ENCODE measurements at places on chromosomes 1 and 21. TPM values are rescaled to one million over a fixed set of nuclear protein-coding genes. Genes with fewer than 3 reads are reported as not detected.

DNA sequence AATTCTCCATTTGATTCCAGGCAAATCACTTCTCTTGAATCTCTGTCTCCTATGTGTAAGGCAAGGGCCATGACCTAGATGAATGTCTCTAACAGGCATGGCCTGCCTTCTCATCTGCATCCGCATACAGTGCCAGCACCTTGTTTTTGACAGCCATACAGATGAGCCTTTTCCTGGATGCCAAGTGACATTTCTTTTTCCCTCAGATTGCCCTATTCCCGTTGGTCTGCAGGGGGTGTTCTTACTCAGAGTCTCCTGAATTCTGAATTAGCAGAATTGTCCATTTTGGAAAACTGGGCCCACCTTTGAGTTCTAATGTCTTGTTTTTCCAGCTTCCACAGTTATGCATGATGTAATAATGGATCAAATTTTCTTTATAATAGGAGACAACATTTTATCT is 88.0 kb upstream of the ADAR start:
- peak; percentile 2 for DNase-seq

The TFF2 gene
- not detected for total RNA-seq

GRCh38 chr1:42043182-42043581 is 110.0 kb upstream of the GUCA2B start:
- DNase-seq = no peak

GRCh38 chr21:33196941-33197374 is 32.8 kb upstream of the IFNAR2 start:
- peak; percentile 41 for DNase-seq

The SYT11 gene
- 44.1 TPM for total RNA-seq

GRCh38 chr1:230270185-230270558 is 156.0 kb downstream of the PGBD5 start:
- no peak for DNase-seq

The BTG2 gene
- 17.2 TPM for total RNA-seq

- DNase-seq = no peak
Measured at GRCh38 chr1:150017206-150017750, 6.8 kb upstream of the OTUD7B start.

GRCh38 chr1:184192796-184193195 is 141.3 kb downstream of the TSEN15 start:
- no peak for DNase-seq

All from HFFc6 (cell line).